ENCODE measurements at places on chromosomes 3 and 15.

- DNase-seq, result no peak
Measured at GRCh38 chr3:45043728-45044299, 17.7 kb downstream of the CLEC3B start.

- DNase-seq, result no peak
Measured at GRCh38 chr15:65688462-65688861, 66.7 kb downstream of the SLC24A1 start.

GRCh38 chr3:52670621-52671521 lies 14.8 kb downstream of the PBRM1 start:
- no peak for DNase-seq

GRCh38 chr15:22866079-22866478 lies 27.6 kb downstream of the NIPA2 start:
- no peak for DNase-seq

- DNase-seq, result no peak
Measured at GRCh38 chr15:59751552-59752413, 62.7 kb upstream of the BNIP2 start.

DNA sequence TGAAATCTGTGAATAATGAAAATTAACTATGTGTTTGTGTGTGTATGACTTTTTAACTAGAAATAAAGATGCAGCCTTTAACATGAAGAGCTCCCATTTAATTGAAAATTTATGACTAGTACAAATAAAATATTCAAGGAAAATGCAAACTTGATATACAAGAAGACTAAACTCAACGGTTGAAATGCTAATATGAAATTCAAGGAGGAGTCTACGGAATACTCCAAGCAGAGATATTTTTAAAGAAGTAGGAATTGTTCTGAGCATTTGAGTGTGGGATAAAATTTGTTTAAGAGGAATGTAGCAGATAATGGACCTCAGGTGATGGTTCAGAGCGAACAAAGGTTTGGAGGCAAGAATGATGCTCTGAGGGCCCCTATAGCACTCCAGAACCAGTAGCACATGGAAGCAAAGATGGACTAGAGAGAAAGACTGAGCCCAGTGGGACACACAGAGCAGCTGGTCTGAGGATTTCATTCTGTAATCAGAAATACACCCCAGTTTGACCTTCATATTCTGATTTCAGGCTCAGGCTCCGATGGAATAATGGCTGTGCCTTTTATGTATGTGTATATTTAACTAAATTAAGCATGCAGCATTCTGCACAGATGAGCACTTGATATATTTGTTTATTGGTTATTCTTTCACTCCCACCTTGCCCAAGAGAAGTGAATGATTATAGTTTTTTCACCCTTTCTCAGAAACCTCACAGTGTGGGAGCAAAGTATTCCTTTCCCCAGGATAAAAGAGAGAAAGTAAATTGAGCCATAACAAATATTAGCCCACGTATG lies 227.1 kb downstream of the ZPLD1 start:
- DNase-seq, result no peak

- DNase-seq, result no peak
Measured at GRCh38 chr3:125025642-125026041, 30.2 kb downstream of the HEG1 start.

- no peak for DNase-seq
Measured at GRCh38 chr3:179744667-179745066, 91.8 kb downstream of the USP13 start.

DNA sequence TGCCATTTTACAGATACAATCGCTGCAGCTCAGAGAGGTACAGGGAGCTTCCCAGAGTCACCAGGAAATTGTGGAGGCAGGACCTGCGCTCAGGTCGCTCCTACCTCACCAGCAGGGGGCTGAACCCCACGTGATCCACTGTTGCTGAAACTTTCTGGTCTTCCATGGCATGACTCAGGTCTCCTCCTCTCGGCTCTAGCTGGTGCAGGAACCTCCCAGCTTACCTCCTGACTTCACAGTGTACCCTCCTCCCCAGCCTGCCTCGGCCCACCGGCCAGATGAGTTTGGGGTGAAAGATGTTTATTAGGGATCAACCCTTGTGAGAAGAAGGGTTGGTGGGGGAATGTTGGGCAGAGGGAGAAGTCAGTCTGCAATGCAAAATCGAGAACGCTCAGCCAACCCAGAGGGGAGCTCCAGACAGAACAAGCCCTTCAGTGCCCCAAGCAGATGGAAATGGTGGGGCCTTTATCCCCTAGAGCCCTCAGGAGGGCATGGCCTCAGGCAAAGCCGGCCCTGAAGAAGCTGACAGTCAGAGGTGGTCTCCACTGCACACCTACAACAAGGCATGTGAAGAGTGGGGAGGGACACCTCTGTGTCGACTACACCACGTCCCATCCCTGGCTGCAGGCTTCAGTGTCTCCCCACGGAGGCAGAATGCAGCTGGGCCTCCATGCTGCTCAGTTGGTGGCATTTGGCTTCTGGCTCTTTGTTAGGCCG lies 118.6 kb upstream of the PRR20G start:
- no peak for DNase-seq

- no peak for DNase-seq
Measured at GRCh38 chr15:60396560-60396957, 1.2 kb downstream of the ANXA2 start.

DNA sequence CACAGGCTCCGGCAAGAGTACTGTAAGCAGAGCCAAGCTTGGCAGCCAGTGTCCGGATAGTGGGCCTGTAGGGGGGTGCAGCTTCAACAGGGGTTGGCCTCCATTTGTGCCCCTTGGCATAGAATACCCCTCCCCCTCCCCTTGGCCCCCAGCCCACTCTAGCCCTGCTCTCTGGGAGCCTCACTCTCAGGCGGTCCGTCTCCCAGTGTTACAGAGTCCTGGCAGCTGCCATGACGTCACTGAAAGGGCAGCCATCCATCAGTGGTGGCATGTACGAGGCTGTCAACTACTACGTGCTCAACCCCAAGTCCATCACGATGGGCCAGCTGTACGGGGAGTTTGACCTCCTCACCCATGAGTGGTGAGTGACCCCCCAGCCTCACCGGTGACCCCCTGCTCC lies 50.4 kb downstream of the DNAH1 start:
- no peak for DNase-seq

DNA sequence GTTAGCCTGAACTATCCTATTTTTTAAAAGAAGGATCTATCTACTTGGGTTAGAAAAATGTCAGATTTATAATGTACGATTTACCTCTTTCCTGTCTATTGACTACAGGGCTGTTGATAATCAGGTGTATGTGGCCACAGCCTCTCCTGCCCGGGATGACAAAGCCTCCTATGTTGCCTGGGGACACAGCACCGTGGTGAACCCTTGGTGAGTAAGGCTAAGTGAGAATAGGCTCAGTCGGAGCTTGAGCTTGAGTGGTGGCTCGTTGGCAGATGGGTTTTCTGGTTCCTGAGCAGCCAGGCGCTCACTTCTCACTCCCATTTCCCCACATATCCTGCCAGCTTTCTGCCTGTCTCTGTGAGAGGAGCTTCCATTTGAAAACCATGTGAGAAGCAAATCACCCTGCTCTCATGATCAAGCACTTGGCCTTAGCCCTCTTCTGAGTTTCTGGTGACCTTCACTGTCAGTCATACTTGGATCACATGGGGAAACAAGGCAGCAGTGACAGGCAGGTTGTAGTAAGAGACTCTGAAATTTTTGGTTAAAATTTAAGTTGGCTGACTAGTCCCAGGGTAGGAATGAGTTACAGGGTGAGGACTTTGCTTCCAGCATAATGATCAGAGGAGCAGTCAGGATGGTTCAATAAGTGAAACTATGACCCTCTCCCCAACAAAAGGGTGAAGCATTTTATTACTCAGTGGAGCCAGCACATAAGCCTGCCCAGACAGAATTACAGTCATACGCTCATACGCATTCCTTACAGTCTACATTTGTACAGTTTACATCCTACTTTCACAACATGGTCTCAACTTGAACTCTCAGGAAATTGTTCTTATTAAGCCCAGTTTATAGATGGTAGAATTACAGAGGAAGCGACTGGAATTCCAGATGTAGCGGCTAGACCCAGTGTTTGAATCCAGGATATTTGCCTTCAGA lies 18.0 kb downstream of the NIT2 start:
- no peak for DNase-seq

GRCh38 chr3:186933816-186934215 lies 3.5 kb downstream of the ST6GAL1 start:
- no peak for DNase-seq

GRCh38 chr3:13138833-13139145 lies 65.6 kb upstream of the IQSEC1 start:
- no peak for DNase-seq

DNA sequence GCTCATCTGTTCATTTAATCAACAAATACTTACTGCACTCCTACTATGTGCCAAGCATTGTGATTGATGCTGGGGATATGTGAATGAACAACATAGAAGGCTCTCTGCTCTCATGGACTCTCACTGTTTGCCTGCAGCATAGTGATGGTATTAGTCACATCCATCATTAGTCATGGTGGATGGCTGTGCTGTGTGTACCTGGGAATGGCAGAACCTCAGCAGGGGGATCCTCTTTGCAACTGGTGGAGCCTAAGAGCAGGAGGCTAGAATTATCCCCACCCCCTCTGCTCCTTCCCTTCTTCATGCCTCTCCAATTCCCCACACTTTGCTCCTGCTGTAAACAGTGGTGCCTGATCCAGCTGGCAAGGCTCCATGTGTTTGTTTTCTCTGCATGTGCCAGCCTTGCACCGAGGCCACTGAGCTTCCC lies 20.5 kb downstream of the BOC start:
- DNase-seq, result no peak

DNA sequence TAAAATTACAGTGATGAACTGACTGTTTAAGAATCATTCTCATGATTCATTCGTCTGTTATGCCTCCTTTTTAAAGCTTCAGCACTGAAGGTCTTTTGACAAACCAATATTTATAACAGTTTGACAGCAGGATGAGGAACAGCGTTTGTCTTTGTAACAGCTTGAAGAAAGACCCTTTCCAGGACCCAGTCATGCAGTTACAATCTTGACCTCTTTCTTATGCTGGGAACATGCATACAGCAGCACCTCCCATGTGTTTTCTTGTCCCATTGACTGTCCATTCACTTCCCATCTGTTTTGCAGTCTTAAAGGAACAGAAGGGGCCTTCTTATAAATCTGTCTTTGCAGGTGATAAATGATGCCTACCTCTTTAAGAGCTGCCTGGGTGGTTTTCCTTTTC lies 87.2 kb downstream of the OPA1 start:
- DNase-seq, result no peak

DNA sequence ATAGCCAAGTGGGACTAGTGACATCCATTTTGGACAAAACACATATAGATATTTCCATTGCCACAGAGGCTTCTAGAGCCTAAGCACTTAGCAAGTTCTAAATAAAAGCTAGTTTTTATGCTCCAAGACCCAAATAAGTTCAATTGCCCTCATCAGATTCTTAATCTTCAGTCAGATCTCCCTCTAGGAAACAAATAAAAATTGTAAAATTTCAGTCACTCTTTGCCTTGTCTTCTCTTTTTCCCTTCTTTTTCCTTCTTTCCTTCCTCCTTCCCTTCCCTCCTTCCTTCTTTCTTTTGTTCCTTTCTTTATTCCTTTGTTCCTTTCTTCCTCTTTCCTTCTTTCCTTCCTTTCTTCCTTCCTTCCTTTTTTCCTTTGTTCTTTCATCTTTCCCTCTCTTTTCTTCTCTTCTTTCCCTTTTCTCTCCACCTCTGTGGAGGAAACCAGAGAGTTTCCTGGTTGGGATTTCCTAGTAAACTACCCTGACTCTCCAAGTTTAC lies 68.8 kb upstream of the GADL1 start:
- DNase-seq, result no peak

- no peak for DNase-seq
Measured at GRCh38 chr3:107641572-107642307, 119.0 kb downstream of the BBX start.

GRCh38 chr3:182118066-182118465 lies 406.3 kb downstream of the SOX2 start:
- no peak for DNase-seq

DNA sequence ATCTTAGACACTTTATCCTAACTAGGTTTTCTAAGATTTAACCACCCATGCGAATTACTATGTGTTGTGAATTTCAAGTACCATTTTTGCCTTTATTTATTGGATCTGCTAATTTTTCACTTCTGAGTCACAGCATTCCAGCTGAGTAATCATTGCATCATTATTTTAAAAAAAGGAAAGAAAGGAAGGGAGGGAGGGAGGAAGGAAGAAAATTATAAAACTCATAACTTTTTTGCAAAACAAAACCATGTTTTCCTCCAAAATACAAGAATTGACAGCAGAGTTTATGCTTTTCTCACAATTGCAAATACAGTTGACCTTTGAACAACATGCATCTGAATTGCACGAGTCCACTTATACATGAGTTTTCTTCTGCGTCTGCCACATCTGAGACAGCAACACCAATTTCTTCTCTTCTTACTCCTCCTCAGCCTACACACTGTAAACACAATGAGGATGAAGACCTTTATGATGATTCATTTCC lies 651.4 kb upstream of the NECTIN3 start:
- DNase-seq, result no peak

DNA sequence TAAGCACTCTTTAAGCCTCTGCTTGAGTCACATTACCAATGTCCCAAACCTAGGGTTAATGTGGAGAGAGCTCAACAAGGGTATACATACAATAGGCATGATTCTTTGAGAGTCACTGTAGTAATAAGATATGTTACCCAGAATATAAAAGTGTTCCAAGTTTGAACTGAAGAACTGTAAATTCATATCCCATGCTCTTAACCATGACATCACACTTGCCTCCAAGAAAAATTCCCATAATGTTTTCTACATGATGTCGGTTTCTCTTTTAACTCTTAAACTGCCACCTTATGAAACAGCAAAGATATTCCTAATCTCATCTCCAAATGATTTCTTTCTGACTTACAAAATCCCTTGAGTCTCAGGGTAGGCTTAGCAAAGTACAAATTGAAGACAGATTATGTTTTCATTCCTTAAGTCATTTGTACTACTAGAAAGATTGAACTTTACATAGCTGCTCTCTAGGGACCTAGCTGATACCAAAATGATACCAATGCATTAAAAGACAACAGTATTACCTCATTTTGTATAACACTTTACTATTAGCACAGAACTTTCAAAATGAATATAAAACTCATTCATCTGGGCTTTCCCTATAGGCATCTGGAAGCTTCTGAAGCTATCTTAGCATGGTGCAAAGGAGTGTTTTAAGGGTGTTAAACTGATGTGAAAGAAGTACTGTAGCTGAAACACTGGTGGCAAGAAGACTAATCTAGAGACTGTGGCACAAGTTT lies 127.1 kb downstream of the KCNMB2 start:
- DNase-seq, result no peak

- DNase-seq, result no peak
Measured at GRCh38 chr3:24578951-24579421, 84.3 kb upstream of the THRB start.

GRCh38 chr3:50173685-50174516 lies 17.5 kb upstream of the GNAT1 start:
- no peak for DNase-seq

GRCh38 chr3:12273045-12273695 lies 15.7 kb upstream of the PPARG start:
- no peak for DNase-seq

Data from stimulated activated CD8-positive, alpha-beta memory T cell treated with anti-CD3 and anti-CD28 coated beads, Interleukin-2, amount 100 ng/mL, for 1 hour (primary cell).